ENCODE measurements at places on chromosomes 2 and 18.

DNA sequence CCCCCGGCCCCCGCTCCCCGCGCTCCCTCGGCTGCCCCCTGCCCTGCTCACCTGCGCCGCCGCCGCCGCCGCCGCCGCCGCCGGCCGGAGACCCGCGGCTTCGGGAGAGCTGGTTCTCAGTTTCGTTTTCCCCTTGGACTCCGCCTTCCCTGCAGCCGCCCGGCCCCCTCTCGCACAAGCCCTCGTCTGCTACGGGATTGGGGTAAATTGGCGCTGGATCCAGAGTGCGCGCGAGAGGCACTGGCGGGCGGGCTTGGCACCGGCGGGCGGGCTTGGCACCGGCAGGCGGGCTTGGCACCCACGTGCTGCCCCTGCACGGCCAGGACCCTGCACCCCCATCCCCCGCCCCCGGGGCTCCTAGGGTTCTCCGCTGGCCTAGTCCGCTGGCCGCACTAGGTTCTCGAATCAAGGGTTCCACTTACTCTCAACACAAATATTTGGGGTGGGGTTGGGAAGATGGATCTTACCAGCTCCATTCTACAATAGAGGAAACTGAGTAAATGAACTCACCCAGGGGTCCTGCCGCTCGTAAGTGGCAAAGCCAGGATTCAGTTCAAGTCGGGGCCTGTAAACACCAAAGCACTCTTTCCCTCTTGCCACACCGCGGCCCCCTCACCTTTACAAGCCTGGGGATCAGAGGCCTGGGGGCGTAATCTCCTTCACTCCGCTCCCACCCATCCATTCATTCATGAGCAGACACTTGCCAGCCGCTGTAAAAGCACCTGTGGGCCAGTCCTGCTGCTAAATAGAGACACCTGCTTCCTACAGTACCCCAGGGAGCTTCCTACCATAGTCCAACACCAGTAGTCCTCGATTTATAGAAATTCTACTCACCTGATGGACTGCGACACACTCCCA, at the start of gene EIF2AK2:
TSS of gene EIF2AK2 (minus strand) at position 124 of the 858 bp plus-strand sequence. CDS start 9,174 bp downstream, outside the sequence.
- DNase-seq: peak; percentile 57

DNA sequence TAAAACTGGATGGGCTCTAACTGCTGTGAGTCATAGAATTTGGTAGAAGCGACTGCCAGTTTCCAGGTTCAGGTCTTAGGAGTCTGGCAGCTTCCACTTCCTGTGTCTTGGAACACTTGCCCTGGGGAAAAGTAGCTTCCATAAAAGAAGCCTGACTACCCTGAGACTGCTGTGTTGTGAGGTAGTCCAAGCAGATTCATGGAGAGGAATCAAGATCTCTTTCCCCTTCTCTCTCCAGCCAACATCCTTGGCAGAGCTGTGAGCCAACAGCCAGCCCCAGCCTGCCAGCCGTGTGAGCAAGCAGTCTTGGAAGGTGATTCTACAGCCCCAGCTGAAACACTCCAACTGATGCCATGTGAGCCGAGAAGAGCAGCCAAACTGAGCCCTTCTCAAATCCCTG, 33.7 kb downstream of the SLC20A1 start:
- no peak for DNase-seq

GRCh38 chr2:112972423-112973086, 5.3 kb upstream of the IL36G start:
- no peak for DNase-seq

- DNase-seq: no peak
Measured at GRCh38 chr2:200614249-200614648, 28.4 kb downstream of the AOX1 start.

DNA sequence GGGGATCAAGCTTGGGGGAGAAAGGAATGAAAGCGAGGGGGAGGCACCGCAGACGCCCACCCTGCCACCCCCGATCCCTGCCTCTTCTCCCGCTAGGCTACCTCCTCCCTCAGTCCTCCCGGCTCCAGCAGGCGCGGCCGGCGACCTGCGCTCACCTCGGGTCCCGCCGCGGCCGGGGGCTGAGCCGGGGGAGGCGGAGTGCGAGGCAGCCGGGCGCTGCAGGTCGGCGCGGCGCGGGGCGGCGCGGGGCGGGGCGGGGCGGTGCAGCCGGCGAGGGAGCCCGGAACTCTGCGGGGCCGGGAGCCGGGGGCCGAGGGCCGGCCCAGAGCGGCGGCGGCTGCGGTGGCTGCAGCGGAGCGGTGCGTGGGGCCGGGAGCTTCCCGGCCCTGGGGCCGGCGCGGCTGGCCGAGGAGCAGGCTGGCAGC, 477 bp downstream of the ACVR1 start:
- DNase-seq: no peak

Measured in activated CD8-positive, alpha-beta memory T cell treated with anti-CD3 and anti-CD28 coated beads for 48 hours (primary cell).